ENCODE measurements at places on chromosomes 12 and 14.

- DNase-seq: peak; percentile 73
Observed at GRCh38 chr12:49059299-49060171, 1.1 kb downstream of the KMT2D start.

- DNase-seq: no peak
Observed at GRCh38 chr14:90971687-90972086, 88.8 kb downstream of the RPS6KA5 start.

- DNase-seq: peak; percentile 75
Observed at GRCh38 chr14:54715239-54715638, 148.3 kb downstream of the SAMD4A start.

- DNase-seq: no peak
Observed at GRCh38 chr14:38255408-38255672, 553 bp downstream of the CLEC14A start.

DNA sequence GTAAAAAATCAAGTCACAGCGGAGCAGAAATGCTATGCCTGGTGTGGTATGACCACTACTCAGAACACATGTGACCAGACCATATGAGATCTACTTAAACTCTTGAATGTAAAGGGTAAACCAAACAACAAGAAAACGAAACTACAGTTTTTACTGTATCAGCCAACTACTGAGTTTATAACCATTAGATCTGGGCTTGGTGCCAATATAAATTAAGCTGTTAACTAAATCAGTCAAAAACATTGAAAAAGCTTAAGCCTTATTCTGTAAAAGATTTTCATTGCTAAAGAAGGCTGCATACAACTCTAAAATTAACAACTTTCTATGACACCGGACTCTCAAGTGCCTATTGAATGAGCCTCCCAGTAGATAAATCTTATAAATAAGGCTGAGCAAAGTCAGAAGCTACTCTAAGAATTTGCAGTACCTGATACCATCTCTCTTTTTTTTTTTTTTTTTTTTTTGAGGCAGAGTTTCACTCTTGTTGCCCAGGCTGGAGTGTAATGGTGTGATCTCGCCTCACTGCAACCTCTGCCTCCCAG is 35.4 kb downstream of the SPTLC2 start:
- DNase-seq: peak; percentile 70

DNA sequence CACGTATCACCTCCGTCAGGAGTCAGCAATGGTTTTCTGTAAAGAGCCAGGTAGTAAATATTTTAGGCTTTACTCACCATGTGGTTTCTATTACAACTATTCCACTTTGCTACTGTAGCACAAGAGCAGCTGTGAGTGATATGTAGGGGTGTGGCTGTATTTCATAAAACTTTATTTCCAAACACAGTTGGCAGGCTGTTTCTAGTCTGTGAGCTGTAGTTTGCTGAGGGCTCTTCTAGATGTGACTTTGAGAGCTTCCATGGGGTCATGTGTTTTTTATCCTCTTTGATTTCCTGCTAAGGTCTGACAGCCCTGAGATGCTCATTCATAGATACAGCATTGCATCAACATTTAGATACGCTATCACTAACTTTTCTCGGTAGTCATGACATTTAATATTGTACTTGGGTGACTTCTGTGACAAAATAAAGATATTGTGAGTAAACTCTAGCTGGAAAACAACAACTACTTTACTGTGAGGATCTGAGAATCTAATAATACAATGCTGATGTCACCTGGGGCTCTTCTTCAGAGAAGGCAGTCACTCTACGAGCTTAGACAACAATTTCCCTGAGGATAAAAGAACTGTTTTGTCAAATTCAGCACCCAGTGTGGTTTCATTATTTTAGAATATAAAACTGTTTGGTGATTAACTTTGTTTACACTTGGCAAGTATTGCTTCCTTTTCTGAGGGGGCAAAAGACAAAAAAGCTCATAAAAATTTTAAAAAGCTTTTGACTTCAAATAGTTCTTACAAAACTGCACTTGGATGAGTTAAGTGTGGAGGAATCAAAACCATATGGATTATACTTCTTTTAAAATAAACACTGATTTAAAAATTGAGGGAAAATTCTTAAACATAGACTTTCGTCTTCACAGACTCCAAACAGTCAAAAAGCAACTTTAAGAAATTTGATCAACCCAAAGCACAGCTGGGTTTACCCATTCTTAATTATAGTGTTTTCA is 231.2 kb upstream of the DCN start:
- peak; percentile 57 for DNase-seq

GRCh38 chr14:88430976-88431375 is 45.5 kb downstream of the SPATA7 start:
- no peak for DNase-seq

DNA sequence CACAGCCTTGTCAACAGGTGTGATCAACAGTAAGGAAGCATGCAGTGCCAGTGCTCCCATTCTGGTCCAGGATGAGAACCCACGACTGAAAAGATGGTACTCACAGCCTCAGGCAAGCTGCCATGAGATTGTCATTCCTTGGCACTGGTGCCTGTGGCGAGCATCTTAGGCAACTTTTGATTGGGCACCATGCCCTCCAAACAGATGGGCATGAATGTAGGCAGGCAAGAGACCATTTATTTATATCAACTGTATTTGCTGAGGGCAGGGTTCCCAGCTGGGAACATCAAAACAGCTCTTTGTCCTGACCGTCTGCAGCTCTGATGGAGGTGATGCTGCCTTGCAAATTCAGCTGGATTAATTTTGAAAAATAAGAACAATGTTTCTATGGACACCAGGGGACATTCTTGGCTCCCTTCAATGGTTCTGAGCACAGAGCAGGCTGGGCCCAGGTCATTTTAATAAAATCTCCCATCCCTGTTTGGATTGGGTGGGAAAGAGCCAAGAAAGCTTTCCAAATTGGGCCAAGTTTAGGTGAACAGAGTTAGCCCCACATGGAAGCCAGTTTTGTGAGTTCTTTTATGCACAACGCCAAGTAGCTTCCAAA is 522.5 kb downstream of the RMST start:
- DNase-seq: no peak

- DNase-seq: no peak
Observed at GRCh38 chr12:2194571-2194970, 141.8 kb downstream of the CACNA1C start.

DNA sequence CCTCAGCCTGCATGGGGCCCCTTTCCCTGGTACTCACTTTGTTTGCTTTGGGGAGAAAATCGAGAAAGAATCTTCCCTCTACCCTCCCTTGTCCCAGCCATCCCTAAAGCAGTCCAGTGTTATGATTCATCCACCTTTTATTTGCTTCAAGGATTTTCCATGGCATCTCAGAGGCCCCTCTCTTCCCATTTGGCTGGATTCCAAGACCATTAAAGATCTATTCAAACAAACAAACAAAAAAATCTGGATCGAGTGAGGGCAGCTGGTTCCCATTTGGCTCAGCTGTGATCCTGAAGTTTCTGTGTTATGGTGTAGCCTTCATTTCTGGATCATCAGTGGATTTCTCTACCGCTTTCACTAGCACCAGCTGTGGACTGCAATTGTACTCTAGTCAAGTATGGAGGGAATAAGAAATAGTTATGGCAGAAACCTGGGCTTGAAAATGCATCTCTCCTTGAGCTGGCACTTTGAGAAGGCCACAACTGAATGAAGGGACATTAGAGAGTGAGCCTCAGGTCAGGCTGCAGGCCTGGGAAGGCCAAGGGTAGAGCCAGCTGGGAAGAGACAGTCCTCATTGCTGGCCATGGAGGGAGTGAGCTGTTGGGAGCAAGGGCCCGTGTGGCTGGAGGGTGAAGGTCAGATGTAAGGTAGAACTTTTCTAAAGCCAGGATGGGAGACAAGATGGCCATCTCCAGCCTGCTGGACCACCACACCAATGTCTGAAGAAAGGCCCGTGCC is 13.7 kb downstream of the KRT71 start:
- peak; percentile 52 for DNase-seq
